Cortex of kidney (tissue), 1 donor: ENCODE measurements at places on chromosomes 7 and 10.

GRCh38 chr7:36217961-36218284 is 64.9 kb downstream of the EEPD1 start:
- DNase-seq, result no peak

DNA sequence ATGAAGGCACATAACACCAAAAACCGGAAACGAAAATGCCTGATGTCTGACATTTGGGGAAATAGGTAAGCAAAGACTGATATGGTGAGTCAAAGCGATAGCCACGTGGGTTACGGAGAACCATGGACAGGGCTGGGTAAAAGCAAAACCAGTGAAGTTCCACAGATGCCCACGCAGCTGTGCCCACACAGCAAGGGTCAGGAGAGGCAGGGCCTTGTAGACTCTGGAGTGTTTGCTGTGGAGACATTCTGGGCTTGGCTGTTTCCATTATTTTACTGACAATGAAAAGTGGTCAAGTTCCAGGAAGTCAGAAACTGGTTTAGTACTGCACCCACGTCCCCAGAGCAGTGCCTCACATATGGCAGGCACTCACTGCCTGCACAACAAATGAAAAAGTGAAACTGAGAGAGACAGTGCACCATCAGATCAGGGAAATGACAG is 148.7 kb downstream of the ZMYND11 start:
- no peak for DNase-seq

GRCh38 chr10:103711351-103711994 is 143.9 kb downstream of the SH3PXD2A start:
- no peak for DNase-seq

GRCh38 chr7:47328392-47329319 is 253.3 kb downstream of the TNS3 start:
- DNase-seq, result no peak

GRCh38 chr7:15087771-15088170 is 185.2 kb upstream of the DGKB start:
- no peak for DNase-seq
